ENCODE measurements at places on chromosomes 1 and 21.

- DNase-seq, result no peak
These were observed 12.8 kb downstream of the LRP8 start for GRCh38 chr1:53315046-53315445.

DNA sequence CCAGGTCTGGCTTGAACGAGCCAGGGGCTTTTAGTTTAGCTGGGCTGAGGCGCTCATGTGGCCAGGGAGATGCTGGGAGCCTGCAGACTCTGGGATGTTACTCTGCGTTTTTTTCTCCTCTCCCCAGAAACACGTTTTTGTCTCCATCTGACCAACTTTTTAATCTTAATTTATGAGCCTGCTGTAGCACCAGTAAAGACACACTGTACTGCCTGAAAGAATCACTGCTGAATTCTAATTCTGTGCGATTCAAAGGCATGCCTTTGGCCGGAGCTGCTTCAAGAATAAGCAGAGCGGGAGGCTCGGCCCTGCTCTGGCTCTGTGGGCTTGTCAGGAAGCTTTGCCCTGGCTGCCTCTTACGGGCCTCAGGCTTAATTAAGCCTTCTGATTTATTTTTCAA lies 129.5 kb downstream of the CAMTA1 start:
- no peak for DNase-seq

- no peak for DNase-seq
These were observed 5.2 kb downstream of the SLC66A1 start for GRCh38 chr1:19317126-19317910.

GRCh38 chr1:46472498-46473181 lies 17.0 kb upstream of the DMBX1 start:
- no peak for DNase-seq

GRCh38 chr1:108817016-108817415 lies 39.9 kb downstream of the AKNAD1 start:
- DNase-seq, result no peak

DNA sequence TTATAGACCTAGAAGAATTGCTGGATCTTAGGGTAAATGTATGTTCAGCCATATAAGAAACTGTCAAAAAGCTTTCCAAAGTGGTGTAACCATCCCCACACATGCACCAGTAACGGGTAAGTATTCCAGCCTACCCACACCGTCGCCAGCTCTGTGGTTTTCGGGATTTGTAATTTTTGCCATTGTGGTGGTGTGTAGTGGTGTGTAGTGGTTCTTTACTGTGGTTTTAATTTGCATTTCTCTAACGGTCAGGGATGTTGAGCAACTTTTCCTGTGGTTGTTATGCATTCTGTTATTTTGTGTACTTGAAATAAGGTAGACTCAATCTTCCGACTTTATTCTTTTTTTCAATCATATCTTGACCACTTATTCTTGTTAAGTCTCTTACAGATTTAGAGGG lies 342.4 kb upstream of the AJAP1 start:
- DNase-seq, result no peak

DNA sequence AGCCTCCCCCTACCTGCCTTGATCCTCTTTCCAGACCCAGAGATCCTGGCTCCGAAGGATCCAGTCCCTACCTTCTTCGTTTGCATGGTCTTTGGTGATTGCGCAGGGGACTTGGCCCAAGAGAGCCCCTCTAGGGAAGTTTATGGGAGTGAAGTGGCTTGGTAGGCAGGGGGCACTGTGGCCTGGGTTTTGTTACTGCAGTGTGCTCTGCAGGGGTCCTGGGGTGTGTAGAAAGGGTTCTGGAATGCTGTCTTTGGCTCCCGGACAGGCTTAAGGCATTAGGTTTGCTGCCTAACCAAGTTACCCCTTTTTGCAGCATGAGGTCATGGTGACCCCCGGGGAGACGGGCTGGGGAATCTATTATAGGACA lies 3.8 kb downstream of the ATP8B2 start:
- DNase-seq, result no peak

- DNase-seq, result peak; percentile 47
These were observed 233.0 kb upstream of the IRF2BP2 start for GRCh38 chr1:234842726-234843641.
